ENCODE measurements at places on chromosomes 12 and 14.

DNA sequence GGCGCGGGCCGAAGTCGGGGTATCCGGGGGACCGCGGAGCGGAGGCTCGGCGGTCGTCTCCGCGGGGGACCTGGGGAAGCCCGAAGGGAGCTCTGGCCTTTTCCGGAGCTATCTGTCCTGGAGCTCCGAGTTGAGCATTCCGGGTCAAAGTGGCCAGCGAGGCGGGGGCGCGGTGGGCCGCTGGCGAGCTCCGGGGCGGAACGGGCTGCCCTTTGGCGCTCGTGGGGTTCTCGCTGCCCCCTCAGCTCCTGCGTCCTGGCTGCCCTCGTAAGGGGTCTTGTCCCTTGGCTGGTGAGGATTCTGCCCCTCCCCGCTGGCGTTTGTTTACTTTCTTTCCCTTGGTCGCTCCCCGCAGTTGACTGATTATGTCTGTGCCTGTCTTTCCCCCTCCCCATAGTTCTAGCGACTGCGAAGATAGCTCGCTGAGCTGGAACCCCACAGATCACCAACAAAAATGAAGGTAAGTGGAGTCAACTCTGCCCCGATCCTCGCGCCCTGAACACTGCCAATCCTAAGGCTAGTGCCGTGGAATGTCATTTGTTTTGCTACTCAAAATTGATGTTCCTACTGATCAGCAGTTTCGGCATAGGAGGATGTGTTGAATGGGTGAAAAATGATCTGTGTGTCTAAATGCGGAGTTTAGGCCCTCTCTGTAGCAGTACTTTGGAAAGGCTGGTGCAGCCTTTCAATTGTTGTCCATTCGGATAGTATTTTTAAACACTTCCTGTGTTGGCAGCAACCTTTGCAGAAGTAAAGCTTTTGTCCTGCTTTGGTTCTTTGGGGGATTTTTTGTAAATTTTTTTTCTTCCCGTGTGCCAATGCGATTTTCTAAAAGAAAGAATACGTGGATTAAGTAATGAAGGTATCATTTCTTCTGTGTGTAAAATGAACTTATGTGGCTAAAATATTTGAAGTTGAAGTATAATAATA is 1.3 kb downstream of the ARID4A start:
- no peak for DNase-seq

DNA sequence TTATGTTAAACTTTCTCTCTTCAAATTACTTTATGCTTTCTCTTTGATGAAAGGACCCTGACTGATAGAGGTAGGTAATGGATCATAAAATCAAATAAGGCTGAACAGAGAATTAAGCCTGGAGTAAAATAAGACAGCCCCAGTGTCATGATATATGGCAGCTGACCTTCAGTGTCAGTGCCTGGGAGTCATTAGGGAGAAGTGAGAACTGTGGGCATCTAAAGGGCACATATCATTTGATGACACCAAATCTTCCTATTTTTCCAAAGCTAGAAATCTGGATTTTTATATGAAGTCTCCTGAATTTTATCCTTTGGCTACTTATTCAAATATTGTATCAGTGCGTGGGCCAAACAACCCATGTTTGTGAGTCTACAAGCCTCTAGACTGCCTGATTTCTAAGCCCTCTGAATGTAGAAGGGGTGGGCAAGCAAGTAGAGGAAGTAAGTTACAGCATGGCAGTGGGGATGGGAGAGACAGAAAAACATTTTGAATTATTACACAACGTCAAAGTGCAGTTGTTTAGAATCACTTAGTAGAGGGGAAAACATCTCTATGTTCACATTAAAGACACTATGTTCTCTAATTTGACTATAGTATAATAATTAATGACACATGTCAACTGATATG is 10.0 kb downstream of the SLC39A9 start:
- no peak for DNase-seq

DNA sequence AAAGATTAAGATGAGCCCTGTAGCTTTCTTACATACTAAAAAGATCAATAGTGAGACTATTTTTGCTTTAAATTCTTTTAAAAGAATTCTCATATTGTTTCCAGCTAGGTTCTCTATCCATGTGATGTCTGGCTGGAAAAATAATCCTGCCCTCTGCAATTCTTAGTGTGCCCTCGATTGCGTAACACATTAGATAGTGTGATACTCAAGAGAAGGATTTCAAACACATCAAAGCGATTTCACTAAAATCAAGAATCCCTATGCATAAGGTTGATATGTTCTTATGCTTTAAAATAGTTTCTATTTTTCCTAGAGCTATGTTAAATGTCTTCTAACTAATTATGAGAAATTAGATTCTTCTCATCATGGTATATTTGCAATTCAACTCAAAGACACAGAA is 127.3 kb upstream of the PLEKHA5 start:
- no peak for DNase-seq

- DNase-seq = no peak
Measured at GRCh38 chr14:32633224-32633859, 304.2 kb downstream of the AKAP6 start.

- peak; percentile 11 for DNase-seq
Measured at GRCh38 chr12:56034586-56035332, 7.0 kb upstream of the RPS26 start.

- no peak for DNase-seq
Measured at GRCh38 chr12:67927324-67927723, 61.9 kb upstream of the IFNG-AS1 start.

DNA sequence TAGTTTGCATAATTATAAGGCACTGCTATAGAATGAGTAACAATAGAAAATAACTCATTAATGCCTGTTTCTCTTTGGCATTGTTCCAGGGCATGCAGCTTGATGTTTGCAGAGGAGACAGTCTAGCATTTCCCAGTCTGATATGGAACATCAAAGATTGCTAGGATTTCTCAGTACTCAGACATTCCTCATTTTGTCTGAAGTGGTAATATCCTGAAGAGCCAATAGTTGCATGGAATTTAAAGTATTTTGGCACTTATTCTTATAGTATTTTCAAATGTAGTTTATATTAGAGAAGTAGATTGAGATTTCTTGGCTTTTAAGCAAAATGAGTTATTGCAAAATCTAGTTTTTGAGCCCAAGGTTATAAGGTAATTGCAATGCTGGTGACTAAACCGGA is 337.3 kb upstream of the E2F7 start:
- DNase-seq = no peak

DNA sequence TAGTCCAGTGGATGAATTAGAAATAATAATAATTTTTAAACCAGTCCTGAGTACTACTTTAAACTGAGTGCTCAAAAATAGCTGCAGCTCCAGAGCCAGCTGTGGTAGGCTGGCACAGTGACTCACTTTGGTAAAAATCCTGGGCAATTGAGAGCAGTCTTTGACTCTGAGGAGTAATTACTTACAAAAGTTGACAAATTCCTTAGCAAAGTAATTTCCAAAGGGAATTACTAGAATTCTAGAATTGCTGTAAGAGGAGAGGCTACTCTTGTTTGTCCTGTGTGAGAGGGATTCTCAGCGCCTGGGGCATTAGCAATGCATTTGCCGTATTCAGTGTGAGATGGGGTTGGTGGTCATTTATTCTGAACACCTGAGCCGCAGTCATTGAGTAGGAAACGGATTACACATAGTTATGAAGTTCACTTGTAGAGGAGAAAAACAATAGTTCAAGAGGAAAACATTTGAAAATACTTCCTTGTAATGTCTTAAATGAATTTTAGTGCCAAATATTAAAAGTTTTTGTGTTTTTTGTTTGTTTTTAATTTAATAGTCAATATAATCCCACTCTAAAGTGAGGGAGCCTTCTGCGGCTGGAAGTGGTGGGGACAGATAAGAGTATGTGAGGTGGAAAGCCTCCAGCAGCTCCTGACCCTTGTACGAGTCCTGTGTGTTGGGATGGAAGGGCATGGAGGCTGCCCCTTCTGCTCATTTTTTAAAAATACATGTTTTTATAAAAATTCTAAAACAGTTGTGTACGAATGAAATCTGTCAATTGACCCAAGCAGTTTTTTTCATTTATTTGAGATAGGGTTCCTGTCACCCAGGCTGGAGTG is 41.9 kb downstream of the EID3 start:
- no peak for DNase-seq

DNA sequence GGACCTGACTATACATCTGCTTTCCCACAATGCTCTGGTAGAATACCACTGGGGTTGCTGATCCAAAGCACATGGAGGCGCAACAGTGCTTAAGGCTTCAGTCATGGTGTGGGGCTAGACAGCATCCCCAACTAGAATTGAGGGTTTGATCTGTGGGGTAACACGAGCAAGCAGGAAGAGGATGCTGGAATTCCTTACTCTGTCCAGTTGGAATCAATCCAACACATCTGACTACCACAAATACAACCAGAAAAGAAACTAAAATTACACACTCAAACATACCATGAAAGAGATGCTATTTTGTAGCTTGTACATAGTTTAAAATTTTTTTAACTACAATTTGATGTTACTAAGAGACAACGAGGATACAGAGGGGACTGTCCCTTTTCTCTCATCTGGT is 40.4 kb upstream of the GTF2A1 start:
- no peak for DNase-seq

GRCh38 chr12:116360579-116361413 is 83.3 kb upstream of the MED13L start:
- DNase-seq = no peak

- DNase-seq = no peak
Measured at GRCh38 chr12:39144613-39145061, 239.2 kb upstream of the CPNE8 start.

- no peak for DNase-seq
Measured at GRCh38 chr14:96001866-96002497, 37.2 kb upstream of the C14orf132 start.

- DNase-seq = no peak
Measured at GRCh38 chr12:117684471-117684870, 284.3 kb downstream of the KSR2 start.

GRCh38 chr12:70045036-70045435 is 198.2 kb upstream of the CNOT2 start:
- DNase-seq = no peak

GRCh38 chr14:75268633-75269550 is 9.7 kb upstream of the FOS start:
- no peak for DNase-seq

- no peak for DNase-seq
Measured at GRCh38 chr12:2168808-2169207, 116.0 kb downstream of the CACNA1C start.

DNA sequence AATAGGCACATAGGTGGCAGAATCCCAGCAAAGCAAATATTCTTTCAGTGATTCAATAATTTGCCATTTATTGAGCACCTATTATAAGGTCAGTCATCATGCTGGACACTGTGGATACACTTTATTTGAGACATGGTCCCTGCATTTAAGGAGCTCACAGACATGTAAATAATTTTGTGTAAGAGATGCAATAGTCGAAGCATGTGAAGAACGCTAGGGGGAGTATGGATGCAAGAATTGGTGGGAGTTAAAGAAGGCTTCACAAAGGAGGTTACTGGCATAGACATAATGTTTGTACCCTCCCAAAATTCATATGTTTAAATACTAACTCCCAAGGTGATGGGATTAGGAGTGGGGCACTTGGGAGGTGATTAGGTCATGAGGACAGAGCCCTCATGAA is 260.6 kb upstream of the GARIN6 start:
- DNase-seq = no peak

GRCh38 chr14:35158951-35159653 is 36.8 kb downstream of the PRORP start:
- DNase-seq = no peak

GRCh38 chr12:132170637-132171292 is 26.5 kb downstream of the NOC4L start:
- no peak for DNase-seq

- no peak for DNase-seq
Measured at GRCh38 chr14:101562659-101563351, 1.5 kb downstream of the DIO3 start.

GRCh38 chr12:19243551-19243950 is 114.0 kb downstream of the PLEKHA5 start:
- no peak for DNase-seq

DNA sequence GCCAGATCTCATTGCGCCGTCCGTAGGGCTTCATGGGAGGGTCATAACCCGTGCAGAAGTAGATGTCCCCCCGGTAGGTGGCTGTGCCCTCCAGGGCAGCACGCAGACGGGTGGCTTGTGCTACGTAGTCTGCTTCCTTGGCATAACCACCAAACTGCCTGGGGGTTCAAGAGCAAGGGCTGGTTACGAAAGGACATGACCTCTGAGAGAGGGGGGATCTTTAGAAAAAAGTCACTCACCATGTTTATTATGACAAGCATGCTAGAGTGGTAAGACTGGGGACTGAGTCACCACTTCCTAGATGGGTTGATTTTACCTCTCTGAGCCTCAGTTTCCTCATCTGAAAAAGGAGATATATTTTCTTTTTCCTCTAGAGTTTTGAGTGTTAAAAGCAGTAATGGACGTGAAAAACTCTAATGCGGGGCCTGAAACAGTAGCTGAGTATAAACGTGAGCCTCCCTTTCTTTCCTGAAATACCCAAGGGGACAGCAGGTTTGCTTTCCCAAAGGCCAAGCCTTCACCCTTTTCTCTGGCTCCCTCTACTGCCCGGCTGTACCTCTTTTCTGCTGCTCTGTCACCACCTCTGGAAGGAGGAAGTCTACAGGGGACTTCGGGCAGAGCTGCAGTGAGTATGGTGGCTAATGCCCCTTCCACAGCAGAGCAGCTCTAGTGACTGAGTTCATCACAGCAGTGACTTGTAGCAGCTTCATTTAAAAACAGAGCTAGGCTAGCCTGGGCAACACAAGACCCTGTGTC is 23.5 kb upstream of the GPRC5D start:
- DNase-seq = no peak

- DNase-seq = no peak
Measured at GRCh38 chr12:94679554-94680195, 29.3 kb upstream of the TMCC3 start.

DNA sequence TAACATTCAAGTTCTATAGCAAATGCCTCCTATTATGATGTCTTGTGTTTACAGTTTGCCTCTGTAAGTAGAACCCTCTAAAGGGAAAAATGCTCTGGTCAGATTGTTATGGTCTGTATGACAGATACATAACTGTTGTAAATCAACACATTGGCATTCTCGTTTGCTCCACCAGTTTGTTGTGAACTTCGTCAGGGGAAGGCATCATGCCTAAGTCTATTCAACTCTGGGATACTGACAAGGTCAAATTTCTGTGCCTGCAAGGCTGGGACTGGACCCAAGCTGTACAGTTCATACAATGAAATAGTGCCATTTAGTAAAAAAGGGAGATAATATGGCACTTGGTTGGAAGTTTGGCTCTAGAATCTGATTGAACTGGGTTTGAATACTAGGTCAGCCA is 392.3 kb downstream of the RAD51B start:
- no peak for DNase-seq
